ENCODE measurements at places on chromosomes 16 and 17.

DNA sequence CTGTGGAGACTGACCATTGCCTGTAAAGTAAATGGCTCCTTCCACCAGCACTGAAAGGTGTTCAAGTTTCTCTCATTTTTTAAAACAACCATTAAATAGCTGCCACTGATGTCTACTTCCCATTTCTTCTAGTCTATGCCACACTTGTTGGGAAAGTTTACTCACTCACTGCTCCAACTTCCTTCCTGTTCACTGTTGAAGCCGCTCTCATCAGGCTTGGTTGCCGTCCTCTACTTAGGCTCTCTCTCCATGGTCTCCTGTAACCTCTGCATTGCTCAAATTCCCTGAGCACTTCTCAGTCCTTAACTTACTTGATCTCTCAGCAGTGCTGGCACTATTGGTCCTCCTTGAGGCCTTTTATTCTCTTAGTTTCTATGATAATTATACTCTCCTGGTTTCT, 32.4 kb downstream of the SNX11 start:
- DNase-seq = no peak

GRCh38 chr17:10748531-10749181, 18.8 kb upstream of the TMEM220 start:
- no peak for DNase-seq

GRCh38 chr17:37726891-37727675, 17.8 kb downstream of the HNF1B start:
- no peak for DNase-seq

- no peak for DNase-seq
Observed at GRCh38 chr17:61157246-61157886, 242.3 kb upstream of the TBX2 start.

DNA sequence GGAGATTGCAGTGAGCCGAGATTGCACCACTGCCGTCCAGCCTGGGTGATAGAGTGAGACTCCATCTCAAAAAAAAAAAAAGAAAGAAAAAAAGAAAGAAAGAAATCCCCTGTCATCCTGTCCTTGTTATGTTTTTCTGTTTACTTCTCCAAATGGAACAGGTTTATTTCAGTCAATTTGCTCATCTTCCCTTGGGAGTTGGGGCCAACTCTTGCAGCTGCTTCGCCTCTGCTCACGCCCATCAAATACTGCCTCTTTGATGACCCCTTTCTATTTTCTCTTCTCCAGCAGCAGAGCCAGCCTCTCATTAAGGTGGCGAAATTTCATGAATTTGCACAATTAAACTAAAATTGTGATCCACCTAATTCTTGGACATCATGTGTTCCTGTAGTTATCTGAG, 173.4 kb downstream of the ZNF18 start:
- no peak for DNase-seq
